ENCODE measurements at places on chromosomes 3 and 15.

DNA sequence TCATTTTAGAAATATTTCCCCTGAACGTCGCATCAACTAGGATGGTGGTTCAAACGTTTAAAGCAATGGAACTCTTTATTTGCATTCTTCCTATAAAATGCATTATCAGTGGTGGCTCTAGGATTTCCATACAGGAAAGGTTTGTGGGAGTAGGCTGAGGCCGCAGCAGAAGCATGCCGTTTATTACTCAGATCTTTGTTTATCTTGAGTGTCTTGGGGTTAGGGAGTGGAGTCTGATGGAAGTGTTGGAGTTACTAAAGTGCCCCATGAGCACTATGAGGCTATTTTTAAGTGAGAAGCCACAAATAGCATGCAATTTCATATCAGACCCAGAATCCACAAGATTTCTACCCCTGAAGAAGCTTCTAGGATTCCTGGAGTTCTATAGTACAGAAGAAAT, 26.2 kb downstream of the ATOSA start:
- DNase-seq, result no peak

- DNase-seq, result no peak
Observed at GRCh38 chr3:16886303-16886683, 1.5 kb downstream of the PLCL2 start.

DNA sequence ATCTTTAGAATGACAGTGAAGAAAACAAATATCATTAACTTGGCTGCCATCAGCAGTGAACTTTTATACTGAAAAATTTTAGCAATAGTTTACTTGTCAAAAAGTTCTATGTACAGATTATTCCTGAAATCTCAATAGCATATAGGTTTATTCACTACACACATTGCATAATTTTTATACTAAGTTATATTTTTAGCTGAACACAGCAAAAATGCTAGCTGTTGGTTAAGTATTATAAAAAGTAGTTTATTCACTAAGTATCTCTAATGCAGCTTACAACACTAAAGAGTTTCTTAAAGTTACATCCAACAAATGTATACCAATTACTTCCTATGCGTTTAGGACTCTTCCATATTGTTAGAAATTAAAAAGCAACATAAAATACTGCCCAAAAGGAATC, 131.9 kb downstream of the SCAPER start:
- no peak for DNase-seq

- no peak for DNase-seq
Observed at GRCh38 chr3:43540624-43541023, 81.2 kb downstream of the ANO10 start.

All from kidney tubule cell (primary cell).